ENCODE measurements at places on chromosomes 16 and 17.

DNA sequence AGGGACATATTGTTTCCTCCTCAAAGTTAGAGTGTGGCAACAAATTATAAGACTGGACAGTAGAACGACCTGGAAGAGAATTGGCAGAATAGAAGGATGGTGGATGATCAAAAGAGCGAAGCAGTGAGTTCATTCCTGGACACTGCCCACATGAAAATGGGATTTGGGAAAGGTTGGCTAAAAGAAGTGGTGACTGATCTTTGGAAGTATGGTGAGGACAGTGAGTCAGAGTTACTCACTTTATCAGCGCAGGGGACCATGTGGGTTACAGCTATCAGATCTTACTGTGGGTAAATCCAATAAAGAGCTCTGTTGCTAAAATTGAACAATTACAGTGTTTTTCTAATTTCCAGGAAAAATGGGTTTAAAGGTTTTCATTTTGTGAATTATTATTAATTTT lies 2.7 kb upstream of the TANC2 start:
- no peak for DNase-seq

DNA sequence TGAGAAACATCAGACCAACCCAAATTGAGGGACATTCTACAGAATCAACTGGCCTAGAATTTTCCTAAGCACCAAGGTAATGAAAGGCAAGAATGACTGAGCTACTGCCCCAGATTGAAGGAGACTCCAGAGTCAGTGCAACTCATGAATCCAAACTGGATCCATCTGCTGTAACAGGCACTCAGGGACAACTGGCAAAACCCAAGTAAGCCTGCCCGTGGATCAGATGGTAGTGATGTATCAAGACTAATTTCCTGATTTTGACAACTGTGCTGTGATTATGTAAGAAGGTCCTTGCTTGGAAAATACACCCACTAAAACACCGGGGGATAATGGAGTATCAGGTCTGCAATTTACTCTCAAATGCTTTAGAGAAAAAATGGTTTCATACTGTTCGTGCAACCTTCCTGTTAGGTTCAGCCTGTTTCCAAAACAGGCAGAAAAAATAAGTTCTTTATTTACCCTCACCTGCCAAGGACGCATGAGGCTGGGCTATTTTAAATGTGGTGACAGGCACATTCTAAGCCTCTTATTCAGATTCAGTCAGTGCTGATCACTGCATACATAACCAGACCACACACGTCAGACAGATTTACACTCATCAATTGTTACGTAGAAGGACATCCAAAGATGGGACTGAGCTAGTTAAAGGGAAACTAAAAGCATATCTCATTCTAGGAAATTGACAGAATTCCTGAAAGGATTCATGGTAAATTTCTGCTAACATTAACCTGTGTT lies 7.0 kb downstream of the MBTPS1 start:
- DNase-seq: no peak

DNA sequence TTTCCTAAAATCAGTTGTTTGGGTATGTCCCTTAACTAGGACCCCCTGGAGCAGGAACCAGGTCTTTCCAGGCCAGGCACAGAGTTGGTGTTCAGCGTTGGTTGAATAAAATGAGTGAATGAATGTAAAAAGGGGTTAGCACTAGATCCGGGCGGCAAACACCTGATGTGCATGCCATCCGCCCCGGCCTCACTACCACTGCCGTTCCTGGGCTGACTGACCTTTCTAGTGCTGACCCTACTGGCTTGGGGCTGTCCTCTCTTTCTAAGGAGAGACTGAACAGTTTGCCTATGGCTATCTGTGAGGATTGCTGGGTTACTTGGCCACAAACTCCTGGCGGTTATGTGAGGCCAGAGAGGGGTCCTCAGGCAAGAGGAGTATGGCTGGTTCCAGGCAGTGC lies 10.1 kb upstream of the PHF12 start:
- no peak for DNase-seq

GRCh38 chr16:50245417-50246298 lies 20.7 kb upstream of the ADCY7 start:
- peak; percentile 75 for DNase-seq

- DNase-seq: peak; percentile 90
These were observed 3.1 kb downstream of the EVI2A start for GRCh38 chr17:31318298-31318801.

DNA sequence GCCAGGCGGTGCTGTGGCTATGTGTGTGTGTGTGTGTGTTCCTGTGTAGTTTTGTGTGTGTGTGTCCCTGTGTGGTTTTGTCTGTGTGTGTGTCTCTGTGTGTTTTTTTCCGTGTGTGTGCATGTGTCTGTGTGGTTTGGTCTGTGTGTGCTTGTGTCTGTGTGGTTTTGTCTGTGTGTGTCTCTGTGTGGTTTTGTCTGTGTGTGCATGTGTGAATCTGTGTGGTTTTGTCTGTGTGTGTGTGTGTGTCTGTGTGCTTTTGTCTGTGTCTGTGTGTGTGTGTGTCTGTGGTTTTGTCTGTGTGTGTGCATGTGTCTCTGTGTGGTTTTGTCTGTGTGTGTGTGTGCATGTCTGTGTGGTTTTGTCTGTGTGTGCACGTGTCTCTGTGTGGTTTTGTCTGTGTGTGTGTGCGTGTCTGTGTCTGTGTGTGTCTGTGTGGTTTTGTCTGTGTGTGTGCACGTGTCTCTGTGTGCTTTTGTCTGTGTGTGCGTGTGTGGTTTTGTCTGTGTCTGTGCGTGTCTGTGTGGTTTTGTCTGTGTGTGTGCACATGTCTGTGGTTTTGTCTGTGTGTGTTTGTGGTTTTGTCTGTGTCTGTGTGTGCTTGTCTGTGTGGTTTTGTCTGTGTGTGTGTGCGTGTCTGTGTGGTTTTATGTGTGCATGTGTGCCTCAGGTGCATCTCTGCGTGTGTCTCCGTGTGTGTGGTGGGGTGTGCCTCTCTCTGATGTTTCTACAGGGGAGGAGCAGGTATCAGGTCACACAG lies 62.3 kb downstream of the ZDHHC7 start:
- DNase-seq: no peak

GRCh38 chr16:72050769-72051464 lies 3.4 kb upstream of the HP start:
- DNase-seq: peak; percentile 71

- DNase-seq: peak; percentile 54
These were observed 5.8 kb upstream of the MRPL58 start for GRCh38 chr17:75006653-75007052.

- no peak for DNase-seq
These were observed 39.2 kb upstream of the MAF start for GRCh38 chr16:79639576-79640311.

- DNase-seq: no peak
These were observed 245 bp downstream of the TMEM256 start for GRCh38 chr17:7403727-7403976.

DNA sequence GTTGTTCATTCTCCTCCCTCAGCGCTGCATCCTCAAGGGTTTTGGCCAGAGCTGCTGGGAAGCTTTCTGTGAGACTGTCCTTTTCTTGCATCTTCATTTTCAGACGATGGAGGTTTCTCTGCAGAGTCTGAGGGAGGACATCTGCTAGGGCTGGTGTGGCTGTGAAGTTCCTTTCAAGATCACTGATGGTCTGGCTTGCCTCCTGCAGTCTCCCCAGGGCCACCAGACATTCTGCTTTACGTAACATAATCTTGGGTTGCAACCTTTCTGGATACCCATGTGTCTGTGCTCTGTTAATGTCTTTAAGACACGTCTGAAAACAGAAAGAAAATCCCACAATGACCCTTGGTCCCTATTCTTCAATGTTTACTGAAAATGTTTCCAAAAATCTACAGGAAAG lies 29.0 kb downstream of the SMYD4 start:
- DNase-seq: no peak

DNA sequence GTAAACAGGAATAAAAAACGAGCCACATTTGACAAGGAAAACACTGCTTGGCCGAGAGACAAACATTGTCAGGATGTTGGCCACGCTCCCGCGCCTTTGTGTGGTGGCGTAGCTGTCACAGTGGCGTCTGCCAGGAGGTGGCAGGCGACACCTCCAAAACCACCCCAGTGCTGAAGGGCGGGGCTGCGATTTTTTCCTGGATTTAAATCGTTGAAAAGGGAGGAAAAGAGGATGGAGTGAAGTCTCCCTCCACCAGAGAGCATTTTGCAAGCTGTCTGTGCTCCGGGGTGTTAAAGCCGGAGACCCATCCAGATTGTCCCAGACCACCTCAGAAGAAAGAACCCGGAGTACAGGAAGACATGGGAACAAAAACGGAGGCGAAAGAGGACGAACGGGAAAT lies 12.7 kb downstream of the MRM3 start:
- no peak for DNase-seq

GRCh38 chr16:49456763-49457162 lies 83.2 kb downstream of the C16orf78 start:
- peak; percentile 15 for DNase-seq

GRCh38 chr17:28395968-28396367 lies 10.0 kb downstream of the SLC46A1 start:
- DNase-seq: no peak

DNA sequence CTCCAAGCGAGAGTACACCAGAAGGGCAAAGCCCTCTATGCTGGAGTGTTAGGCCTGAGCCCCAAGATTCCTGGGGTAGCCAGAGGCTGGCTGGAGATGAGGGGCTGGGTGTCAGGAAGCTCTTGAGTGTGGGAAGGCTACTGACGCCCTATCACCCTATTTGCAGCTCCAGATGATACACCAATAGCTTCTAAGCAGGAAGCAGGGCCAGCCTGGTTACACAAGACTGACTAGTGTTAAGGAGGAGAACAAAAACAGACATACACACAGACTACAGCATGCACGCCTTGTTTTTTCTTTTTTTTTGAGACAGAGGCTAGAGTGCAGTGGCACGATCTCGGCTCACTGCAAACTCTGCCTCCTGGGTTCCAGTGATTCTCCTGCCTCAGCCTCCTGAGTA lies 15.9 kb downstream of the POLR3K start:
- DNase-seq: peak; percentile 29

- DNase-seq: no peak
These were observed 30.1 kb upstream of the MTSS2 start for GRCh38 chr16:70715860-70716357.

- DNase-seq: peak; percentile 43
These were observed 47.5 kb downstream of the ADCY7 start for GRCh38 chr16:50313596-50314478.

- DNase-seq: no peak
These were observed 23.9 kb upstream of the CPSF4L start for GRCh38 chr17:73285603-73285908.

DNA sequence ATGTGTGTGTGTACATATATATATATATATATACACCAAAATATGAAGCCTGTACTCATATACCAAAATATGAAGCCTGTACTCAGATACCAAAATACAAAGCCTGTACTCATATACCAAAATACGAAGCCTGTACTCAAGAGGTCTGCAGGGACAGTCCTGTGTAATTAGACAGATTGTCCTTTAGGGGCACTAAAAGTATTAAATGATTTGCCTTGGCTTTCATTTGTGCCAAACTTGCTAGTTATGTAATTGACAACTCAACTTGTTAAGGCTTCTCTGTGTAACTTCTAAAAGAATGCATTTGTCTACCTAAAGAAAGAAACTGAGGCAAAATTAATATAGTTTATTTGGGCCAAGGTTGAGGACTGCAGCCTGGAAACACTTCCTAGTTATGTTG lies 30.8 kb upstream of the DHX40 start:
- peak; percentile 36 for DNase-seq

DNA sequence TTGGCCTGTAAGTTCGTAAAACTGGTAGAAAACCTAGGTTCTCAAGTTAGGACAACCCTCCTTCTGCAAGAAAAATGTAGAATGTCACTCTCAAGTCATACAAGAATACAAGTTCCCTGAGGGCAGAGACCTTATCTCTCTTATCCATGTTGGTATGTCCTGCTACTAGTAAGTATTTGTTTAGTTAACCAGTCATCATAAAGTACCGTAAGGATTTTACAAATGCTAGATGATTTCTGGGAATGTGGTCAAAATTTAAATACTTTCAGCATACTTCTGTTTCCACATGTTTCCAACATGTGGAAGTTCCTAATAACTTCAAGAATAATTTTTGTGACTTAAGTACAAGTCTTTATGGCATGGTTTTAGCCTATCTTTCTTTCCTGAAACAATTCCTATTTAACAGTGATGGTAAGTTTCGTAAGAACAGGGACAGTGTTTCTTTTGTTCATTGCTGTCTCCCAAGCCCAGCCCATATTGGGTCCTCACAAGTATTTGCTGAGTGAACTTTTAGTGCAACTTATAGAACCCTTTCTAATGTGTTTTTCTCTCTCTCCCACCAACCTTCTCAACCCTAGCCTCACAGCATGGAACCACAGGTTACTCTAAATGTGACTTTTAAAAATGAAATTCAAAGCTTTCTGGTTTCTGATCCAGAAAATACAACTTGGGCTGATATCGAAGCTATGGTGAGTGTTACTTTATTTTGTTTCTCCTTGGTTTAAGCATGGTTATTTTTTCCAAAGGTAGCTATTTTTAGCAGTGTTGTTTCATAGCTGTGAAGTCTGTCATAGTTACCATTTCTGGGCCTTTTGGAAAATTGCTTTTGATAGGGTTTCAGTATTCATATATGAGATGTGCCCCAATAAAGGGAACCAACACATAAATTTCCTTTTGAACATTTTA lies 4.5 kb downstream of the NBR1 start:
- DNase-seq: no peak

DNA sequence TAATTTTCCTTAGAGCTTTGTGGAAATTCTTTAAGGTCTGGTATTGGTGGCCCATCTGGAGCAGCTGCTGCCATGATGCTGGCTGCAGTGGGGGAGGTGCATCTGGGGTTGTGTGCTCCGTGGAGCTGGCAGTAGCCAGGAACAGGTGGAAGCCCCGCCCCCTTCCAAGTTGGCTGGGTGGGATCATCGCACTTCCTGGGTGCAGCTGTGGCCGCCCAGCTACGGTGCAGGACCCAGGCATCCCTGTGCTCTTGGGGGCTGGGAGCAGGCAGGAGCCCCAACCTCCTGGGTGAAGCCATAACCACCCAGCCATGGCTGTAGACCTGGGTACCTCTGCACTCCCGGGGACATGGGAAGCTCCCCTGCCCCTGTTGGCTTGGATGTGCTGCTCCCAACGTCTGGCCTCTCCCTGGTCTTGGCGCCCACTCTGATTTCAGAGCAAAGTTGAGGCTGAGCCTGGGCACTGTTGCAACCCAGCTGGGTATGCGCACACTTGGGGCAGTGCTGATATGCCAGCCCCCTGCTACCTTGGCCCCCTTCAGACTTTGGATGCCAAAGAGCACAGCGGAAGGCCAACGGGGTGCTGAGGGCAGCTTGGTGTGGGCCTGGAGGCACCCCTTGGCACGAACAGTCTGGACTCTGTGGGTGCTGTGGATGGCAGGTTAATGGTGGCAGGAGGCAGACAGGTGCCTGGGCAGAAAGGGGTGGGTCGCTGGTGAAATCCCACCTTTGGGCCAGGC lies 145.2 kb downstream of the MYO1D start:
- DNase-seq: no peak

Measured in NB4 (cell line).